ENCODE measurements at places on chromosomes 6 and 20.

- no peak for DNase-seq
Measured at GRCh38 chr6:53579338-53579737, 34.4 kb upstream of the GCLC start.

GRCh38 chr6:140854318-140854717 lies 1278.4 kb upstream of the GJE1 start:
- DNase-seq = no peak

- no peak for DNase-seq
Measured at GRCh38 chr20:54127855-54128574, 45.8 kb downstream of the CYP24A1 start.

GRCh38 chr20:52923123-52923937 lies 48.8 kb upstream of the TSHZ2 start:
- DNase-seq = no peak

- no peak for DNase-seq
Measured at GRCh38 chr6:37558646-37559045, 59.0 kb upstream of the CCDC167 start.

DNA sequence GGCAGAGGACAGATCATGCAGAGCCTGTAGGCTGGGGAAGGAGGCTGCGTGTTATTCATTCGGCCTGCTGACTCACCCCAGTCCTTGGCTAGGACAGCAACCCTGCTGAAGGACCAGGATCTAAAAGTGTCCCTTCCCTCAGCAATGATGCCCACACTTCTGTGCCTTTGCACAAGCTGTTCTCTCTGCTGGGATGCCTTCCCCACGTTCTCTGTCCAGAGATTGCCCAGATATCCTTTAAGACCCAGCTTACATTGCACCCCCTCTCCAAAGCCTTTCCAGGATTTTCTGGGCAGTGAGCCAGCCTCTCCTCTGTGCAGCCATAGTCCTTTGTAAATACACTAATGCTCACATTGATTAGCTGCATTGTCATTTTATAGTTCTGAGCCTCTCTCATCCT lies 99.3 kb upstream of the CHD6 start:
- DNase-seq = no peak

GRCh38 chr6:109308018-109308492 lies 74.2 kb downstream of the CD164 start:
- DNase-seq = no peak

- DNase-seq = no peak
Measured at GRCh38 chr6:10417681-10418104, 2.8 kb upstream of the TFAP2A start.

GRCh38 chr20:47686545-47686944 lies 98.7 kb downstream of the SULF2 start:
- DNase-seq = no peak

- no peak for DNase-seq
Measured at GRCh38 chr20:17511401-17511800, 19.8 kb downstream of the BFSP1 start.

DNA sequence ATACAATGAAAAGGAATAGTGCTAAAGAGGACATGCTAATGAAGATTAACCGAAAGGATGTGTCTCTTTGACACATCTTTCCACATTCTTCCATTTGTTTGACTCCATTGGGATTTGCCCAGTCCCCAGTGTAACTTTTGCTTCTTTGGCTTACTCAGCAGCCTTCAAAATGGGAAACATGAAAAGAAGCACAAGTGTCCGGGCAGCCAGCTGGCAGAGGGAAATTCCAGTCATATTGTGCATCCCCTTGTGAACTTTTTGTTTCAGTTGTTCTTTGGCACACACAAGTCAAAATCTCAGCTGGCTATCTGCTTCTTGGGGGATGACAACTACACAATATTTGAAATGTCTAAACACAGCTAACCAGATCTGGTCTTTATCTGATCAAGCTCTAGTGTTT lies 157.4 kb downstream of the OGFRL1 start:
- no peak for DNase-seq

DNA sequence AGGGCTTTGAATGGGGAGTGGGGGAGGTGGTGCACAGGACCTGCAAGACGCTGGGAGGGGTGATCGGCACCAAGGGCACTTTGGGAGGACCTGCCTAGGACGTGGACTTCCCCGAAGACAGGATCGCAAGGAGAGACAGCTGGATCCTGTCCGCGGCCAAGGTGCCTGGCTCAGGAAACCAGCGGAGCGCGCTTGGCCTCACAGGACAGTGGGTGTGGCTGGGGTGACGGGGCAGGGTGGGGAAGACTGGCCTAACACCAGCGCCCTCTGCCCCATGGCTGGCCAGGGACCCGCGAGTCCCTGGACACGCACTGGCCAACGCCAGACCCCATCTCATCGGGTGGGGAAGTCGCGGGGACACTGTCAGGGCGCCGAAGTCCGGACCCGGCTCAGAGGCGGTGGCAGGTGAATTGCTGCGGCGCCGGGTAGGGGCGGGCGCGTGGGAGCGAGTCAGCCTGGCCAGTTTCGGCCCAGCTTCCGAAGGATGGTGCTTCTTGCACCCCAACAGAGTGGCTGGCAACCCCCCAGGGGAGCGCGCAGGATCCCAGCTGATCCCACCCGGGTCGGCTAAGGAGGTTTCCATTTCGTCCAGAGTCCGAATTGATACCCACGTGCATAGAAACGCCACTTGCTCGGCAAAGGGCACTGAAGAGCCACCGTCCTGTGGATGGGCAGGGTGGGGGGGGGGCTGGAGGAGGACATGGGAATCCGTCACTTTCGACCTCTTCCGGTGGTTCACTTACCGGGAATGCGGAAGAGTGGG lies 785 bp upstream of the THBD start:
- no peak for DNase-seq

- DNase-seq = no peak
Measured at GRCh38 chr20:7274870-7275269, 507.4 kb downstream of the BMP2 start.

DNA sequence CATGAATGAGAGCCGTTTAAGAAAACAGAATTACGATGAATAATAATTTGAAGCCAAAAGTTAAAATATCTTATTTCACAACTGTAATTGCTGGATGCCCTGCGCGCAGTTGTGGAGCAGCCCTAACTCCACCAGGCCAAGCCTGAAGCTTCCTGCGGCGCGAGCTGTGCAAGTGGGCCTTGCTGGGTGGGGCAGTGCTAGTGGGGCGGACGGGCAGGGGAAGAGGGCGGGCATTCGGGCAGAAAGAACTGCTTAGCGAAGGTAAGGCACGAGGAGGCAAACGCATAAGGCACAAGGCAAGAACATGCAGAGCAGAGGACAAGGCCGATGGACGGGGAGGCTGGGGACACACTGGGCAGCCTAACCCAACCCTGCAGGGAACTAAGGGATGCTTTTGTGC lies 2.3 kb downstream of the HLA-DQB2 start:
- DNase-seq = no peak

- DNase-seq = no peak
Measured at GRCh38 chr20:20869161-20869775, 156.8 kb upstream of the RALGAPA2 start.

DNA sequence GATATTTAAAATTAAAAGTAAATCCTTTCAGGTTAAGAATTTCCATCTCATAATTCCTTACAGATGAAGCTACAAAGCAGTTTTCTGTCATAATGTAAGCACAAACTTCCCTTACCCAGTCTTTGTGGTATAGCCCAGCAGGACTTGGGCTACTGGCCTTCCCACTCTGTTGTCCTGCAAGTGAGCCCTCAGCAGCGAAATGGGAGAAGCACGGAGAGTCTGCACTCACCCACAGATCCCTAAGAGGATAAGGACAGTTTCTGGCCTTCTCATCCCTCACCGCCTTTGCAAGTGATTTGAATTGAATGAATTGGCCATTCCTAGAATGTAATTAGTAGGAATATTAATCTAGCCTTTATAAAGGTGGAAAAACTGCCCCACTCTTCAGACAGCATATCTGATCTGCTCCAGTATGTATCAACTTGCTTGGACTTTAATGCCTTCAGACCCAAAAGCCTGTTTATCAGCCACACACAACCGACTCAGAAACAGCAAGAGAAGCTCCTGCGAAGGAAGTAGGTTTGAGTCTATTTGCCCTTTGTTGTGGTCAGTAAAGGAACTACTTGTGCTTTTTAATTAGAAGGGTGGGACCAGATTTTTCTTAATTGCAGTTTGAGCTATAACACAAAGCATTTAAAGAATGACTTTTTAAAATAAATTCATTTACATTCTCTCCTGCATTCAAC lies 29.9 kb upstream of the PRDM1 start:
- DNase-seq = no peak

DNA sequence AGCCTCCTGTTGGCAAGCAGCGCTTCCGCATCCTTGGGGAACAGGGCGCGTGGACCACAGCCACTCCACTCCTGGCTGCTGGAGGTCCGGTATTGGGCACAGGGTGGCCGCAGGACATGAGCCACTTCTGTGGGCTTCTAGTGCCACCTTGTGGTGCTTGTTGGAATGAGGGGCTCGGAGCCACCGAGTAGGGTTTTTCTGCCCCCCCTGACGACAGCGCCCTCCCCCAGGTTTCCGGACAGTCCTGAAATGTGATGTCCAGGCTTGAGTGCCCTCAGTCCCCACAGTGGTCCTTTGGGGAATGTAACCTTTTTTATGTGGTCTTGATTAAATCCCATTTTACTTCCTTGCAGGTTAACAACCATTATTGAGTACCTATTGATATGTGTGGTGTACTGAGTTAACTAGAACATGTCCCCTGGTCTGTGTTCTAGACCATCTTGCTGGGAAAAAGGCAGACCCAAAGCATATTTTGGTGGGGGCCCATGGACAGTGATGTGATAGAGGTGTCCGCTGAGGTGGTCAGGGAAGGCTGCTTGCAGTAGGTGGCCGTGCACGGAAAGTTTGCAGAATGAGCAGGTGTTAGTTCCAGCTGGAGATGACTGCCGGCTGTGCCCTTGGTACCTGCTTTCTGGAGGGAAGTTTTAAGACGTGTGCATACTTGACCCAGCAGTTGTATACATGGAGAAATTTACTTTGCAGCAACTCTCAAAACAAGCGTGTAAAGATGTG lies 70.0 kb downstream of the PTPN1 start:
- no peak for DNase-seq

- DNase-seq = no peak
Measured at GRCh38 chr20:24868396-24868927, 80.6 kb upstream of the CST7 start.

DNA sequence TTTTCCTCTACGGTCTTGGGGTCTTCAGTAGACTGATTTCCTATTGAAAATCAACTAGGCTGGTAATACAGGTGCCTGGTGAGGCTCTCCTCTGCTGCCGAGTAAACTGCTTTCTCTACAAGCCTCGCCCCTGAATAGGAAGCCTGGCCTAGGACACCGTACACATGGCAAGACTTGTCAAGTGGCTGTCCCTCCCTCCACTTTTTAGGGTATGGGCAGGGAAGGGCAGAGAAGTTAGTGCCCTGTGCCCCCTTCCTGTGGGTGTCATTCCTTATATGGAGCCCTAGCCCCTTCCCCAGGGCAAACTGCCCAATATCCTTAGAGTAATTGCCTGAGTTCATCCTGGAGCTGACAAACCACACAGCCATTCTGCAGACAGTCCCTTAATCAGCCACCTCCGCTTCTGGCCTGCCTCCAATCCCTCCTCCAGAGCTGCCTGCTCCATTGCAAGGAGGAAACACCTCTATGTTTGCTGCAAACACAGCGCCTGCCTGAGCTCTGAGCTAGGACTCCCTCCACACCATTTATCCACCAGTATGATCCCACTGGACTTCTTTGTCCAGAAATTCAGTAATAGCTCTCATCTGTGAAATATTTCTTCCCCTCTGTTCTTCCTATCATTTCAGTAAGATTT lies 93.1 kb downstream of the CHD6 start:
- no peak for DNase-seq

- DNase-seq = no peak
Measured at GRCh38 chr6:44463728-44464450, 76.4 kb downstream of the CDC5L start.

DNA sequence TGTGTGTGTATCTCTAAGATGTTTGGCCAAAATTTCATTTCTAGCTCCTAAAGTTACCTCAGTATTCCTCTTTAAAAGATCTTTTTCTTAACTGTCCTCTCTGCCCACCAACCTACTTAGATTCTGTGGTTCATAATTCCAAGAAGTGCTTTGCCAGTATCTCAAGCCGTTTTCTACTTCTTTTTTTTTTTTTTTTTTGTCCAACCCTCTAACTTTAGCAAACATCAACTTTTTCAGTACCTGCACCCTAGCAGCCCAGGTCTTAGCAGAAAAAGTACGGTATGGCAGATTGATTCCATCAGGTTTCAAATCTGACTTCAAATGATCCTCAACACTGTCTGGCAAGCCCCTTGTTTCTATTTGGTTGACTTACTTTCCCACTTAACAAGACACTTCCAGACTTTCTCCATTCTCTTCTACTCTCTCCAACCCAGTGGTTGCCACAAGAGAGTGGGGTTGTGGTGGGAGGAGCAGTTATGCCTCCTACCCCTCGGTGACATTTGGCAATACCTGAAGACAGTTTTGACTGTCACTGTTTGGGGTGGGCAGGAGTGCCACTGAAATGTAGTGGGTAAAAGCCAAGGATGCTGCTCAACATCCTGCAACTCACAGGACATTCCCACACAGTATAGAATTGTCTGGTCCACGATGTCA lies 10.8 kb upstream of the MAN1A1 start:
- no peak for DNase-seq

DNA sequence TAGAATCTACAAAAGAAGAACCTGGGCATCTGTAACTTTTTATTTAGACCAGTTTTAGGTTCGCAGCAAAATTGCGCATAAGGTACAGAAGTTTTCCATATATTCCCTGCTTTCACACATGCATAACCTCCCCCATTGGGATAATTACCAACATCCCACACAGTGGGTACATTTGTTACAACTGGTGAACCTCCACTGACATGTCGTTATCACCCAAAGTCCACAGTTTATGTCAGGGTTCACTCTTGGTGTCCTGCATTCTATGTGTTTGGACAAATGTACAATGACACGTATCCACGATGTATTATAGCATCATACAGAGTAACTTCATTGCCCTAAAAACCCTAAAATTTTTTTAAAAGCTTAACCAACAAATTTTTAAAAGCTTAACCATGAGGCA lies 109.7 kb downstream of the SMLR1 start:
- no peak for DNase-seq

DNA sequence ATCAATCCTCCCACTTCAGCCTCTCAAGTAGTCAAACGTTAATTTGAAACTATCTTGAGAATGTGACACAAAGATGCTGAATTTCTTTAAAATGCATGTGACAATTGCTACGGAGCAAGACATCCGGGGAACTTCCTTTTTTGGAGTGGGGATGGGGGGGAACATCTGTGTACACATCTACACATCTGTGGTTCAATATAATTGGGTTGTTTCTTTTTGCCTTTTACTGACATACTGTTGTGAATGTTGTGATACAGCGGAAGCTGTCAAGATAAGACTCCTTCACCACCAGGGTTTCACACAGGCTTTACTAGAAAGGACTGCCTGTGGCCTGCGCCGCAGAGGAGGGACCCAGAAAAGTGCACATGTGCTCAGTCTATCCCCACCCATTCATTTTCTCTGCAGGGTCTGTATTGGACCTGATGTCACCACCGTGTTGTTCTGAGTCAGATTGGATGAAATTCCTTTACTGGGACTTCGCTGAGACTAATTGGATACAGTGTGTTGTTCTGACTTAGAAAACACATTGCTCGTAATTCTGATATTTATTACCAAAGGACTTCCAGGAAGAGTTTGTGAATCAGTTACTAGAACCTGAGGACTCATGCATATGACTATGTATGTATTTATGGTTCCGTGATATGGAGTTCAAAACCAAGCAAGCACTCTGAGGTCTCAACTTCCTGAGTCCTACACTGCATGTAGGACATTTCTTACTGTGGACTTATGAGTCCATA lies 98.7 kb upstream of the SGK1 start:
- DNase-seq = no peak

- no peak for DNase-seq
Measured at GRCh38 chr6:143039548-143039947, 21.1 kb upstream of the AIG1 start.
